ENCODE measurements at places on chromosomes 7 and 10. TPM values are rescaled to one million over a fixed set of nuclear protein-coding genes. Genes with fewer than 3 reads are reported as not detected.

The MRC1 gene
- 17.3 TPM for total RNA-seq

GRCh38 chr7:67631476-67631875 lies 634.8 kb downstream of the TYW1 start:
- no peak overlapping the region for H3K4me3 ChIP-seq
- no peaks in the 10 kb centered on the region for H3K36me3 ChIP-seq
- peak; percentile 17 for DNase-seq

DNA sequence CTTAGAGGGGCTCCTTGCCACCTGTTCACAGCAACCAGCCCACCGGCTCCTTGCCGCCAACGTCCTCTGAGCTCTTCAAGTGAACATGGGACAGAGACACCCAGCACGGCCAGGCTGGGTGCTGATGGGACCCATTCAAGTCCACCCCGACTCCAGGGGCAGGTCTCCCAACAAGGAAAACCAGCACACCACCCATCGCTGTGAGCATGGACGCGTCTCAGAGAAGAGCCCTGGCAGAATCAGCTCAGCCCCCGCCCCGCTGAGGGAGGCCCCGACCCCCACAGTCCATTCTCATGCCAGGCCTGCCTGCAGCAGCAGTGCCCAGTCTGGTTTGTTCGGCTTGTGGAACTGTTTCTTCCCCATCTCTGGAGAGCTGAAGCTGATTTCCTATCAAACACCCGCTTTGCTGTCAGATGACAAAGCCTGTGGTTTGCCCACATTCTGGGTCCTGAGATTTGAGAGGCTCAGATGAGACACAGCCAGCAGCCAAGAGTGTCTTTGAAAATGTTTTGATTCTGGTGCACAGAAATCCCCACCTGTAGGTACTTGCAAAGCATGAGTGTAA lies 216.6 kb downstream of the ZMYND11 start:
- no peaks in the 10 kb centered on the region for H3K4me1 ChIP-seq
- no peak for DNase-seq
- H3K36me3 ChIP-seq: no peaks in the 10 kb centered on the region

DNA sequence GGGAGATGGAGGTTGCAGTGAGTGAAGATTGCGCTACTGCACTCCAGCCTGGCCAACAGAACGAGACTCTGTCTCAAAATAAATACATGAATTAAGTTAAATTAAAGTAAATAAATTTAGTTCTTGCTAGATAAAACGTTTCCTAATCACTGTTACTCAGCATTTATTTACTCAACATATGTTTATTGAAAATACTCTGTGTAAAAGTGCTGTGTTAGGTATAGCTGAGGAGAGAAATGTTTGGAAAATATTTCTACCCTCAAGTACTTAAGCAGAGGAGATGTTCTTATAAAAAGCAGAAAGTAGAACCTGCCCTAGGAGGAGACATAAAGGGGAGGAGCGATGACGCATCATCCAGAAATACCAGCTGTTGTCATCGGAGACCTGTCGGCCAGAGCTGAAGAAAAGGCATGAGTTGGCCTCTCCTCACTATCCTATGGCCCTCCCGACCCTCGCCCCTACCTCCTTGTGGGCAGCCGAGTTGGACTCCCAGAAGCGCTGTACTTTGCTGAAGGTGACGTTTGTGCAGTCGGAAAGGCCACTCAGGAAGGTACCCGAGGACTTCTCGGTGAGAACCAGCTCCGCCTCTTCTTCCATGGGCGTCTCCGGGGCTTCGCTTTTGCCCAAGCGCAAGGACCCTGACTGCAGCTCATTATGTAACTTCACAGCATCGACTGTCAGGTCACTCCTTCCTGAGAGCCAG lies 1.1 kb downstream of the RRP12 start:
- H3K4me1 ChIP-seq: peaks cover 10% of the 10 kb centered on the region
- H3K27me3 ChIP-seq: no peaks in the 10 kb centered on the region
- DNase-seq: peak; percentile 50
- H3K27ac ChIP-seq: no peak overlapping the region

DNA sequence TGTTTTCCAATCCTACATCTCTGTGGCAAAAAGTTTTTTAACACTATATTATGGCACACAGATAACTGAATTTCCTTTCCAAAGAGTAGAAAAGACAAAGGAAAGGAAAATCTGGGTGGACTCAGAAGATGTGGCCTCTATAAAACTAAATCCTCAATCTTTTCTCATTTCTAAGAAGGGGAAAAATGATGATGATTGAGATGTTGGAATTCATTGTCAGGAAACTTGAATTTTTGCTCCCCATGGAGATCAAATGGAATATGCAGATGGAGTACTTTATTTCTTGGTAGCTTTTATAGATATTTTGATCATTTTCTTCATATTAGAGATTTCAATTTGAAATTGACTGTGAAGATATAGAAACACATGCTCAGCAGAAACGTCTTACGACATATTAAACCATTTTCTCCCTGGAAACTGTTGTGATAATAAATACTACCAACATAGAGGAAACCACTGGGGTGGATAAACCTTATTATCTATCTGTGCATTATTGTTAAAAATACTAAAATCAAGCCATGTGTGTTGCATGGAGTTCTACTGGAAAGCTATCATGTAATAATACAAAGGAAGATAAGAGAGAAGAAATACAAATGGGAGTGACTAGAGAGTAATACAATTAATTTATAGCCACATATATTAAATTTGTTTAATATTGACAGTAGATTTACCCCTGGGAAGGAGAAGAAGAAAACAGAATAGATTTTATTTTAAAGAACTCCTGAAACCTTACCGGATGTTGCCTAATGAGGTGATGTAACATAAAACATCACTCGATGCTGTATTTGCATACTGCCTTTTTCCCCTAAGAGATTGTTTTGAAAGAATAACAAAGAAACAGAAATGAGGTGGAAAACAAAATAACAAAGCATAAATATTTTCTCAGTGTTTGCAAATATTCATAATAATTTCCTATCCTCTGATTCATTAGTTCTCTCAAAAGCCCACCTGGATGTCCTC lies 931.2 kb upstream of the C7orf33 start:
- no peak overlapping the region for H3K4me3 ChIP-seq
- no peaks in the 10 kb centered on the region for H3K36me3 ChIP-seq
- H3K4me1 ChIP-seq: no peaks in the 10 kb centered on the region
- no peak overlapping the region for H3K27ac ChIP-seq

DNA sequence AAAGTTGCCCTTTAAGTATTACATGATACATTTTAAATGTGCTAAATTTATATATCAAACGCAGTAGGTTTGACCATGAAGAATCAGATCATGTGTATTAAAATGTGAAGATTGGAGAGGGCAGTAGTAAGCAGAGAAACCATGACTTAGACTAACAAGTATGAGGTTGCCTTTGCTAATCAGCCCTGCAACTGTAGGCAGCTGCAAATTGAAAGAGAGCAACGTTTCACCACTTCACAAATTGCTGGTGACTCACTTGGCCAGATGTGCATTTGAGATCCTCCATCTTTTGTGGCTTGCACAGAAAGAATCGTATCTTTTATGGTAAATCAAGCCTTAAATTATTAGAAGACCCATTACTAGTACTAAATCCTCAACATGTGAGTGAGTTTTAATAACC lies 10.1 kb upstream of the SEMA3A start:
- H3K27me3 ChIP-seq: no peaks in the 10 kb centered on the region
- DNase-seq: no peak
- H3K27ac ChIP-seq: no peak overlapping the region
- no peaks in the 10 kb centered on the region for H3K4me1 ChIP-seq

The VENTX gene
- total RNA-seq: 2.2 TPM

GRCh38 chr7:106277976-106278375 lies 6.8 kb downstream of the NAMPT start:
- no peak overlapping the region for H3K4me3 ChIP-seq
- no peaks in the 10 kb centered on the region for H3K27me3 ChIP-seq
- no peaks in the 10 kb centered on the region for H3K36me3 ChIP-seq
- no peak for DNase-seq

- H3K27me3 ChIP-seq: no peaks in the 10 kb centered on the region
- H3K36me3 ChIP-seq: no peaks in the 10 kb centered on the region
- no peak overlapping the region for H3K27ac ChIP-seq
Measured at GRCh38 chr10:29403208-29403607, 114.3 kb downstream of the LYZL1 start.

The CNPY1 gene
- total RNA-seq: 0.47 TPM

The ZNF804B gene
- 0.43 TPM for total RNA-seq

- H3K27me3 ChIP-seq: no peaks in the 10 kb centered on the region
- H3K27ac ChIP-seq: peak overlapping the region; percentile 31
- peaks cover 10% of the 10 kb centered on the region for H3K4me1 ChIP-seq
Measured at GRCh38 chr7:135620980-135621850, 41.1 kb upstream of the STMP1 start.

The TLX1 gene
- 1.7 TPM for total RNA-seq

The CALHM3 gene
- 0.39 TPM for total RNA-seq

The SEMA3A gene
- 3.9 TPM for total RNA-seq

The LAMTOR4 gene
- total RNA-seq: 179 TPM

- H3K4me3 ChIP-seq: no peak overlapping the region
- DNase-seq: no peak
- H3K4me1 ChIP-seq: peaks cover 12% of the 10 kb centered on the region
- peak overlapping the region; percentile 96 for H3K27ac ChIP-seq
- H3K27me3 ChIP-seq: no peaks in the 10 kb centered on the region
- no peaks in the 10 kb centered on the region for H3K36me3 ChIP-seq
Measured at GRCh38 chr7:96320442-96320841, 1.5 kb downstream of the SLC25A13 start.

- H3K4me3 ChIP-seq: peak overlapping the region; percentile 79
- peaks cover 3% of the 10 kb centered on the region for H3K4me1 ChIP-seq
- no peaks in the 10 kb centered on the region for H3K36me3 ChIP-seq
- H3K27ac ChIP-seq: peak overlapping the region; percentile 93
- peak; percentile 66 for DNase-seq
Measured at GRCh38 chr7:30135301-30136116, 723 bp downstream of the MTURN start.

The MGAM2 gene
- total RNA-seq: 2.7 TPM

The TMEM213 gene
- total RNA-seq: not detected

- H3K27ac ChIP-seq: no peak overlapping the region
- no peak for DNase-seq
- no peaks in the 10 kb centered on the region for H3K4me1 ChIP-seq
- no peaks in the 10 kb centered on the region for H3K27me3 ChIP-seq
Measured at GRCh38 chr7:121557034-121557892, 161.2 kb upstream of the FAM3C start.

The RBP3 gene
- 0.25 TPM for total RNA-seq

- no peak overlapping the region for H3K4me3 ChIP-seq
- peaks cover 30% of the 10 kb centered on the region for H3K4me1 ChIP-seq
- DNase-seq: peak; percentile 37
- H3K27ac ChIP-seq: peak overlapping the region; percentile 32
- no peaks in the 10 kb centered on the region for H3K36me3 ChIP-seq
Measured at GRCh38 chr10:61832866-61833481, 68.5 kb upstream of the ARID5B start.

DNA sequence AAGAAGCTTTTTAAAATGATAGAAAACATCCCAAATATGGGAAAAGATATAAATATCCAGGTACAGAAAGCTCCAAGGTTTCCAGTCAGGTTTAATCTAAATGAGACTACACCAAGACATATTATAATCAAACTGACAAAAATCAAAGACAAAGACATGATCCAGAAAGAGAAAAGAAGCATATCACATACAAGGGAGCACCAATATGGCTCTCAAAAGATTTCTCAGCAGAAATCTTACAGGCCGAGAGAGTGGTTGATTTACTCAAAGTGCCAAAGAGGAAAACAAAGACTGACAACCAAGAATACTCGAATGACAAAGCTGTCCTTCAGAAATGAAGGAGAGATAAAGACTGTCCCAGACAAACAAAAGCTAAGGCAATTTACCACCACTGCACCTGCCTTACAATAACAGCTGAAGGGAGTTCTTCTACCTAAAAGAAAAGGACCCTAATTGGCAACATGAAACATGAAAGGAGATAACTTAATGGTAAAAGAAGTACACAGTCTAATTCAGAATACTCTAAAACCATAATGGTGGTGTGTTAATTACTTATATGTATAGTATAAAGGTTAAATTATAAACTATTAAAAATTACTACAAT lies 25.4 kb downstream of the OR2A14 start:
- DNase-seq: no peak
- H3K4me3 ChIP-seq: no peak overlapping the region
- no peak overlapping the region for H3K27ac ChIP-seq

- H3K36me3 ChIP-seq: no peaks in the 10 kb centered on the region
- H3K4me3 ChIP-seq: no peak overlapping the region
- peak overlapping the region; percentile 64 for H3K27ac ChIP-seq
- H3K4me1 ChIP-seq: peaks cover 27% of the 10 kb centered on the region
- no peaks in the 10 kb centered on the region for H3K27me3 ChIP-seq
- DNase-seq: no peak
Measured at GRCh38 chr10:29658984-29659965, 24.5 kb upstream of the SVIL start.

The GARIN1A gene
- 12.0 TPM for total RNA-seq

- no peak overlapping the region for H3K4me3 ChIP-seq
- no peak overlapping the region for H3K27ac ChIP-seq
- no peaks in the 10 kb centered on the region for H3K27me3 ChIP-seq
- no peaks in the 10 kb centered on the region for H3K4me1 ChIP-seq
Measured at GRCh38 chr10:15640536-15641085, 79.1 kb downstream of the ITGA8 start.

- H3K27ac ChIP-seq: no peak overlapping the region
- no peak for DNase-seq
- H3K27me3 ChIP-seq: no peaks in the 10 kb centered on the region
- H3K36me3 ChIP-seq: no peaks in the 10 kb centered on the region
Measured at GRCh38 chr10:16856092-16856491, 38.9 kb upstream of the RSU1 start.

The FOXP2 gene
- total RNA-seq: 5.9 TPM
